LHCN-M2 (cell line): ENCODE measurements at places on chromosomes 1 and 21.

- peak; percentile 23 for DNase-seq
Observed at GRCh38 chr1:45883658-45884057, 80.2 kb downstream of the MAST2 start.

- DNase-seq: no peak
Observed at GRCh38 chr1:166432655-166433054, 265.9 kb upstream of the FAM78B start.

DNA sequence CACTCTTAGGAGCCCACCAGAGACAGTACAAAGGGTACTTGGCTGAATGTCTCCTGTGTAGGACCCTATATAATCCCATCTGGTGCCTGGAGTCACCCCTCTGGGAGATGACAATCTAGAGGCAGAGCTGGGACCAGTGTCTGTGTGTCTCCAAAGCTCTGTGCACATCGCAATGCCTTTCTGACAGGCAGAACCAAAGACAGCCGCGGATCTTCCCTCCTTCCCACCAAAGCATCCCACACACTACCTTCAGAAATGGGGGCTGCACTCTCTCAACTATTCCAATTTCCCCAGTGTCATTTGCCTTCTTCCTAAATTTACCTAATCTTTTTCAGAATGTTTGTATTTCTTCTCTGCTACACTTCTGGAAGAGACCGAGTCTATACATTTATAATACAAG is 12.0 kb downstream of the PGBD5 start:
- DNase-seq: no peak

GRCh38 chr1:65630855-65631254 is 161.8 kb upstream of the PDE4B start:
- peak; percentile 73 for DNase-seq

DNA sequence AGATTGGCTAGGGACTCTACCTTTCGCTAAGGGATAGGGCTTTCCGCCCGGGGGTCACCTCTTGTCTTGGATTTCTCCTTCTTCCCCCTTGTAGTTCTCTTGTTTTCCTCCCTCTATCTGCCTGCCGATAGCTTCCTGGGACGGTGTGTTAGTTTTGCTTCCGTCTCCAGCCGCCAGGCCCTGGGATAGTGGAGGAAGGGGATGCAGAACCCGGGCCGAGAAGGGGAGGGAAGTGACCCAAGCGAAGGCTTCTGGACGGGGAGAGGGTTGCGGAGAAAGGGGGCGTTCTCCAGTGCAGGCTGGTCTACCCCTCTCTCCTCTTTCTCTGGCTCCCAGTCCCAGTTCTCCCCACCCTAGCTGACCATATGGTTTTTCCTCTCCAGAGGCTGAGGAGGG is 871 bp downstream of the TUFT1 start:
- no peak for DNase-seq

GRCh38 chr1:209387969-209388329 is 195.6 kb upstream of the CAMK1G start:
- DNase-seq: peak; percentile 73
